ENCODE measurements at places on chromosomes 7 and 10.

GRCh38 chr7:26280723-26281122 lies 10.9 kb upstream of the SNX10 start:
- no peak for DNase-seq

DNA sequence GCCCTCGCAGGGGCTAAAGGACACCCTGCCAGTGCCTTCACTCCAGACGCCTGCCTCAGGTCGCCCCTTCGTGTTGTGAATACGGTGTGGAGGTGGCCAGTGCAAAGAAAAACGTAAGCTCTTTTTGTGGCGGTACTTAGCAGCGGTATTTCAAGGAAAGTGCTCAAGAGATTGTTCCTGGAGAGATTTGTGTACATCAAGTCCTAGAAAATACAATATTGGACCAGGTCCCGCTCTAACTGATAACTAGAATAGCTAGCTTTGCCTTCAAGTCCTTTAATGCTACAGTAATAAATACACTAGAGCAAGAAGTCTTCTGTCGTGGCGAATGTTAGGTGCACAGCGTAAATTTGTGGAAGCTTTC lies 689 bp downstream of the PLCE1 start:
- DNase-seq: no peak

- no peak for DNase-seq
These were observed 19.4 kb upstream of the ATAD1 start for GRCh38 chr10:87837445-87837844.

DNA sequence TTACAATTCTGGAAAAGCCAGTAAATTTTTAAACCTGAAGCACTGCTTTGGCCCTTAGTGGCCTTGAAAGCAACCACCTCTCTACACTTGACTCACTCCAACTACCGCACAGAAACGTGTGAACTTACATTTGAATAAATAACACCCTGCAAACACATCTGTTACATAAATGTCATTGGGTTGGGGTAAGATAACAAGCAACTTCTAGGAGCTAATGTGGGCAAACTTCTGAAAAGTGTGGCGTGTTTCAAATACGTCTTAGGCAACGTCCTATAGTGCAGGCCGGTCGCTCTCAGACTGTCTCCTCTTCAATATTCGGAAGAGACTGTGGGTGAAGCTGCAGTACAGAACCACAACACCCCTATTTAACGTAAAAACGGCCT lies 474 bp downstream of the ORC5 start:
- no peak for DNase-seq

DNA sequence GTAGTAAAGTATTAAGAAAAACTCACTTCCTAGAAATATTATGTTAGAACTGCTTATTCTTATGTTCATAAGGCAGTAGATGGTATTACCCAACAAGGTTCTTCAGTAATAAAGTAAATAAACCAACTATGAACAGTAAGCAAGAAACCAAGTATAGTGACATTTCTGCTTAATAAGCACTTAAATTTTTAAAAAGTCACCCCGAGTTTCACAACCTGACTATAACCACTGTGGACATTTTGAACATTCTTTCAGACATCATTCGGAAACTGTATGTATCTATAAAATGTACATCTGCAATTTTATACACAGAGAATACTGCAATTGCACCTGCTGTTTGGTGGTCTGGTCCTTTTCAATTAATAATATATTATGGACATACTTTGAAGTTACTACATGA lies 1073.6 kb downstream of the XPNPEP1 start:
- DNase-seq: no peak

DNA sequence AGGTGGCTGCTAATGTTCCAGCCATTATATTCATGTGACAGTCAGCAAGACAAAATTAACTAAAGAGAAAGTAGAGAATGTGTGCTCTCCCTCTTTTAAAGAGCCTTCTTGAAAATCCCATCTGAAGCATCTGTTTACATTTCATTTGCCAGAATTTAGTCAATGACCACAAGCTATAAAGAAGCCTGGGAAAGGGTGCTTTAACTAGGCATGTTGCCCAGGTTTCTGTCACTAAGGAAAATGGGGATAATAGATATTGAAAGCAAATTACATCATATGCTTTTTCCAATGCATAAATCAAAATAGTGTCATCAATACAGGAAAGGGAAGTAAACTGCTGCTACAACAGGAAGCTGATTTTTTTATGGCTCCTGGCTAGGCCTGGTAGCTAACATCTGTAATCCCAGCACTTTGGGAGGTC lies 67.7 kb downstream of the ELAPOR2 start:
- DNase-seq: no peak

DNA sequence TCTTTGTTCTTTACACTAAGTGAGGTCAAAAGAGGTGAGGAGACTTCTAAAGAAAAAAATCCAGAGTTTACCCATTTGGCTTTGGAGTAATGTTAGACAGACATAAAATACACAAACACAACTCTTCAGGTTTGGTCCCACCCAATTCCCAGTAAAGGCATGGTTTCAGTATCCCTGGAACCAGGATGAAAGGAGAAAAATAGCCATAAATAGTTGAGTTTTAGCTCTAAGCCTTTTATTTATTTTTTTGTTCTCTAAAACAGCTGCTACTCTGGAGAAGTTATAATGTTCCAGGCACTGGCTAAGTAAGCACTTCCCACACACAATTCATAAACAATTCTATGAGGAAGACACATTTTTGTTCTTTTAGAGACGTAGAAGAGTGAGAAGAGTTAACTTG lies 4.0 kb downstream of the ABCB1 start:
- DNase-seq: no peak

GRCh38 chr7:5477723-5478531 lies 54.3 kb upstream of the TNRC18 start:
- DNase-seq: no peak

GRCh38 chr10:79416578-79417255 lies 28.7 kb downstream of the ZCCHC24 start:
- DNase-seq: no peak

GRCh38 chr10:124324856-124325632 lies 93.7 kb downstream of the OAT start:
- no peak for DNase-seq

DNA sequence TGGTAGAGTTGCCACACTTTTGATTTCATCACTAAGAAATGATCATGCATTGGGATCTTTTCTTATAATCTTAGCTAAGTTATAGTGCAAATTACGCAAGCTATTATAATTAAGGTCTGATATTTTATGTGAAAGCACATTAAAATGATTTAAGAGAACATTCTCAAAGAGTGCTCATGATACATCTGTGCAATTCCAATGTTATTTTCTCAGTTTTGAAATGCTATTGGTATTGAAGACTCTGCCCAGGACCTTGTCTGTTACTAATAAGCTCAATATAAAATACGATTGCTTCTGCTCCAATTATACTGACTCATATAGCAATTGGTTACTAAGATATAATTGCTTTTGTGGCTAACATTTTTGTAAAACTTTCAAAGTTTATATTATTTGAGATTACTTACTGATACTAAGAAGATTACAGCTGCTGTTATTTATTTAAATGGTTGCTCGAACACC lies 180.9 kb downstream of the ADAM12 start:
- no peak for DNase-seq

- no peak for DNase-seq
These were observed 446.6 kb downstream of the GFRA1 start for GRCh38 chr10:115826396-115826795.

- no peak for DNase-seq
These were observed 8.7 kb upstream of the PYROXD2 start for GRCh38 chr10:98423691-98424120.

GRCh38 chr7:94605031-94605430 lies 50.9 kb downstream of the SGCE start:
- no peak for DNase-seq

DNA sequence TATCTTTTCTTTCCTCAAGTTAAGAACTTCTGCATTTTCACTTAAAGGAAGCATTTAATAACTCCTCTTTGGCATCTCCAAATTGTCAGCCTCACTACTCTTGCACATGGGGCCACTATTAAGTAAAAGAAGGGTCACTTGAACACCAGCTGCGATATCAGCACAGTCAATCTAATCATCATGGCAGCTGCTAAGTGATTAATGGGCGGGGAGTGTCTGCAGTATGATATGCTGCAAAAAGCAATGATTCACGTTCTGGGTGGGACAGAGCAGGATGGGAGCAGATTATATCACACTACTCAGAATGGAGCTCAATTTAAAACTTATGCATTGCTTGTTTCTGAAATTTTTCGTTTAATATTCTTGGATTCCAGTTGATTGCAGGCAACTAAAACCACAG lies 447.4 kb upstream of the PFKP start:
- DNase-seq: peak; percentile 47

DNA sequence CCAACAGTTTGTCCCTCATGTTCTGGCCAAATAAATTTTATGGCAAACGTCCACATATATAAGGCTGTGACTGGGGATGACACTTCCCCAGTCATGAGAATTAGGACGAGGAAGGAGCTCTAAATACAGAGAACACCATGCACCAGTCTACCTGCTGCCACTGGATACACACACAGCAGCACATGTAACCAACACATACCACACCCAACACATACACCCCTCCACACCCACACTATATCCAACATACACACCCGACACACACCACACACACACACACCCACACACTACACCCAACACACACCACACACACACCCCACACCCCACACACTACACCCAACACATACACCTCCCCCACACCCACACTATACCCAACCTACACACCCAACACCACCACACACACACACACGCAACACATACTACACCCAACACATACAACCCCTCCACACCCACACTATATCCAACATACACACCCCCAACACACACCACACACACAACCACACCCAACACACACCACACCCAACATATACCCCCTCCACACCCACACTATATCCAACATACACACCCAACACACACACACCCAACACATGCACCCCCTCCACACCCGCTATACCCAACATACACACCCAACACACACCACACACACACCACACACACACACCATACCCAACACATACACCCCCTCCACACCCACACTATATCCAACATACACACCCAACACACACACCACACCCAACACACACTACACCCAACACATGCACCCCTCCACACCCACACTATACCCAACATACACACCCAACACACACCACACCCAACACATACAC lies 74.1 kb downstream of the HIPK2 start:
- DNase-seq: no peak

DNA sequence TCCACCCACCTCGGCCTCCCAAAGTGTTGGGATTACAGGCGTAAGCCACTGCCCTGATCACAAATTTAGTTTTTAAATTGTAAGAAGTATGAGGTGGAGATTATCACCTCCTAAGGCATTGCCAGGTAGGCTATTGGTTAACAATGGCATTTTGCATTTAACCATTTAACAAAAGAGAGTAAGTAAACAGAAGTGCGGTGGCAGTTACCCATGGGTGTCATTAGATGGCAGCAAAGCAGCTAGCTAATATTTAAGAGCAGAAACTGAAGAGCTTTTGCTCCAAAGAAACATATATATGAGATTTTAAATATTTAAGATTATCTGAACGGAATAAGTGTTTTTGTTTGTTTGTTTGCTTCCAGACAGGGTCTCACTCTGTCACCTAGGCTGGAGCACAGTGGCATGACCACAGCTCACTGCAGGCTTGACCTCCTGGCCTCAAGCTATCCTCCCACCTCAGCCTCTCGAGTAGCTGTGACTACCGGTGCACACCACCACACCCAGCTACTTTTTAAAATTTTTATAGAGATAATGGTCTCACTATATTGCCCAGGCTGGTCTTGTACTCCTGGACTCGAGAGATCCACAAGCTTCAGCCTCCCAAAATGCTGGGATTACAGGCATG lies 325.5 kb upstream of the C7orf33 start:
- peak; percentile 39 for DNase-seq

GRCh38 chr10:97434055-97434454 lies 8.1 kb downstream of the PGAM1 start:
- DNase-seq: no peak

GRCh38 chr7:120684463-120684862 lies 173.5 kb downstream of the TSPAN12 start:
- no peak for DNase-seq

GRCh38 chr10:101030496-101031127 lies 317 bp downstream of the PDZD7 start:
- no peak for DNase-seq

DNA sequence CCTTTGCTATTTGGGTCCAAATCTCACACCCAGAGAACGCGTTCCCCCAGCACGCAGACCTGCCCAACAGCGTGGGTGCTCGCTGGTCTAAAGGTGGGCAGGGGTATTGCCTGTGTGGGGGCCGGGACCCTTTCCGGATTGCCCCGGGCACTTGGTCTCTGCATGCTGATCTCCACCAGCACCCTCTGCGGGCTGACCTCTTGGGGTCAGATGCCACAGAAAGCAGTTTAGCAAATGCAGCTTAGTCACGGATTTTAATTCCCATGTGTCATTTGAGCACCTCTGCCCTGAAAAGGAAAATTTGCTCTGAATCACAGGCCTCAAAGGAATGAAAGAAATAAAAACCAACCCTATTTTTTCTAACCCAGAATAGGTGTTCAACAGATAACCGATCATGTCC lies 46.7 kb downstream of the PKD1L1 start:
- DNase-seq: no peak

GRCh38 chr7:92608380-92609322 lies 18.5 kb upstream of the FAM133B start:
- peak; percentile 57 for DNase-seq
